ENCODE measurements at places on chromosomes 6 and 20.
A peak's percentile ranks its signal among the peaks of the same experiment; 100 is the strongest.

DNA sequence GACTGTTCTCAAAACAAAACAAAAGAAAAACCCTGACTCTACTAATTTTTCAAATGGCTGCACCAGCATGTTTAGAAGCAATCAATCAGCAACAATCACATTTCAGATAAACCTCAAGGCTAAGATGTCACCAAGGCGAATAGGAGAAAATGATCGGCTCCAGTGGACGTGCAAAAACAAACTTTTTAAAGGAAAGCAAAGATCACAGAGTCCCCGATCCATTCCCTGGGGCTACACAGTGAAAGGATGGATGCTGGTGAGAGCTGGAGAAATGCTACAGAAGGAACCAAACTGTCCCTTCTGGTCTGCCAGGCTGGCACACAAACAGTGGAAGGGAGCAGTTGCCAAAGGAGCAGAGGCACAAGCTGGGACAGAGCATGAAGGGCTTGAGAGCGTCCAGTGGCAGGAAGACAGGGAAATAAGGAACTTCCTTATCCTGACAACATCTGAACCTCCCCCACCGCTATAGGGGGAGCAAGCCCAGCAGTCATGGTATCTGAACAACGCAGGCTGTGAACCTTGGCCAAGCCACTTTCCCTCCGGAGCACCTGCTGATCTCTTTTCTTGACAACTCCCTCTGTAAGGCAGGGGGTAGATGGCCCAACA lies 73.7 kb upstream of the HIVEP1 start:
- DNase-seq = no peak

DNA sequence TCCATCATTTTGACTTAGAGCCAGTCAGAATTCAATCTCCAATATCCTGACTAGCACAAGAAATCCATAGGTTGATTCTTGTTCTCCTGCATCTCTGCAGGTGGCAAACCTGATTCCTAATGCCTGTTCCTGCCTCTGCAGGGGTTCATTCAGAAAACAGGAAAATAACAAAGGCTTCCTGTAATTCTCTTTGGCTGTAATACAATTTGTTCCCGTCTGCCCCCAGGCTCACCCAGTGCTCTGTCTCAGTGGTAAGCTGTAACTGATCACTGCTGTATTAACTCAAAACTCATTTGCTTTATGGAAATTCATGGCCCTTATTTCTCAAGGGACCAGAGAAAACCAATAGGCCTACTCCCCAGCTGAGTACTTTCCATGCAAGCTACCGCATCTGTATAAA lies 88.6 kb downstream of the OPRM1 start:
- DNase-seq = no peak

DNA sequence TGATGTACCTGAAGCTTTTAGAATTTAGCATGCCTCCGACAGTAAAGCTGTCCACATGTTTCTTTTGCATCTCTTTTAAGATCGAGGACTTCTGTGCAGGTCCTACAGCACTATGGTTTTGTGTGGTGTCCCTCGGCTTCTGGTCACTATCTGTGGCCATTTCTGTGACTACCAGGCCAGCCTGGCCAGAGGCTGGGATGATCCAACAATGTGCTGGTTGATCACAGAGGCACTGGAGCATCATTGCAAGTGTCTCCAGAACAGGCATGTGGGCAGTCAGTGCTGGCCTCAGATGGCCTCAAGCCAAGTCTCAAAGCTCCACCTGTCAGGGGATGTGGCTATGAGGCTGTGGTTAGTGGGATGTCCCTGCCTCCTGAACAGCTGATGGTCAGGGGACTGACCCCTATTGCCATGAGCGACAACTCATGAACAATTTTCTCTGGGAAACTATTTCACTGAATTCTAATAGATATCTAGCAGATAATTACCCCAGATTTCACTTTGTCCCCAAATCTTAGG lies 136.6 kb downstream of the SYNDIG1 start:
- DNase-seq = no peak

- no peak for DNase-seq
These were observed 384.0 kb upstream of the SASH1 start for GRCh38 chr6:147958683-147959082.

- DNase-seq = no peak
These were observed 90.3 kb downstream of the FYN start for GRCh38 chr6:111782887-111783466.

DNA sequence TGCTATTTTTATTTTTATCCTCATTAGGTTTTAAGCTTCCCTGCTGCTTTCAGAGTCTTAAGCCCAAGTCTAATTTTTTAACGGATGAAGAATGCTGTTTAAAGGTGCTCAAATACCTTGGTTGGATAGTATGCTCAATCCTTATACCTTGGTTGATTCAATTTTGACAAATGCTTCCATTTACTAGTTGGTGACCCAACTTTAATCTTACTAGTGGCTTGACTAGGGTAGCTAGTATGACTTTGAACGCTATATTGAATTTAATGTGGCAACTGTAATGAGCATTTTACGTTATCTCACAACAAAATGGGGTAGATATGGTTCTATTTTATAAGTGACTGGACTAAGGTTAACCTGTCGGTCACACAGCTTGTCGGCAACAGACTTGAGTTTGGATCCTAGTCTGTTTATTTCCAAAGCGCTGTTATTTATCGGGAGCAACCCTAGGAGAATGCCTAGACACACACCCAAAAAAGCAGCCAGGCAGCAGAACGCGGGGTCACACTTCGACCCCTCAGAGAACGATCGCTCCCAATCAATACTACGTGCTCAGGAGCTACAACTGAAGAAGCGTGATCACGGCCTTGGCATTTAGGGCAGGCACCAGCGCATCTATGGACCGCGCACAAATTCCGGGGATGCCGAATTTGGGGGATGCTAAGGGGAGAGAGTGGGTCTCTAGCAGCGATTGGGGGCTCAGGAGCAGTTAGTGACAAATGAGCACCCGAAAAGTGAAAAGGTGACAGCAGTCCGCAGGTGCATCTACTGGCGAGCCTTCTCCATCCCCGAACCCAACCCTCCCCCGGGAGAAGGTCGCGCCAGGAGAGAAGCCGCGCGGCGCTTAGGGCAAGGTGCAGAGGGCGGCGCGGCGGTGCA lies 586 bp upstream of the ALDH5A1 start:
- no peak for DNase-seq

DNA sequence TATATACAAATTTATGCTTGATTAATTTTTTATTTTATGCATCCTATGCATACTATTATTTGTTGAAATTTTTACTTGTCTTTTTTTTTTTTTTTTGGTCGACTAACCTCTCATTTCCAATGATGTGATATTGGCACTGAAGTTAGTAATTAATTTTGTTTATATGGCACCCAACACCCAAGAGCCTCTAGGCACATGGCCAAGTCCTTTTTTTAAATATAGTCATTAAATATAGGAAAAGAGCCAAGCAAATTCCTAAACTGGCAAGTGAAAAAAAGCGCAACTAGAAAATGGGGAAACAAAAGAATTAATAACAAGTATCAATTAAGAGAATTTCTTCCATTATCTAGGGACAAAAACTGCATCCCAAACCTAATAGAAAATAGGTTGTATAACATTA lies 85.5 kb upstream of the HS3ST5 start:
- no peak for DNase-seq

DNA sequence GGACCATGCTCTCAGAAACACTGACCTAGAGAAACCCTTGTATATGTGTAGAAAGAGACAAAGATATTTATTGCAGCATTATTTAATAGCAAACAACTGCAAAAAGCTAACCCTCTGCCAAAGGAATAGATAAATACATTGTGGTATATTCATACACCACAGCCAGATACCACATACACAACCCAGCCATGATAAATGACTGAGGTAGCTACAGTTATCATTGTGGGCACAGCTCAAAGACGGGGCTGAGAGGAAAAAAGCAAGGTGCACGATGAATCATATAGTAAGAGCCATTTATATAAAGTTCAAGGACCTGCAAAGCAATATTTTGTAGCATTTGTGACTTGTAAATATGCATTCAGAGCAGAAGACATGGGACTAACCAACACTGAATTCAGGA lies 30.8 kb downstream of the RSPO4 start:
- no peak for DNase-seq

DNA sequence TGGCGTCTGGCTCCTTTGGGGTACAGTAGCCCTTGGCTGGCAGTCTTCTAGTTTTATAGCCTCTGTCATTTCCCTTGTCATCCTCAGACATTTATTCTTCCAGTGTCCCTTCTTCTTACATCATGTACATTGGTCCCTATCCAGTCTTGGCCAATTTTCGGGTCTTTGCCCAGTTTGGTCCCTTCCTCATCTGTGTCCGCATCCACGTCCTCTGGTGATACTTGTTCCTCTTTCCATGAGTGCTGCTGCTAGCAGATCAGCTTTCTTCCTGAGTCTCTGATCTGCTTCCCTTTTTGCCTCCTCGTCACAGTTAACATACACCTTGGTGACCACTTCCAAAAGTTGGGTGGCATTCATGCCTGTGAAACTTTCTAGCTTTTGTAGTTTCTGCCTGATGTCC lies 86.2 kb upstream of the GPR6 start:
- no peak for DNase-seq

DNA sequence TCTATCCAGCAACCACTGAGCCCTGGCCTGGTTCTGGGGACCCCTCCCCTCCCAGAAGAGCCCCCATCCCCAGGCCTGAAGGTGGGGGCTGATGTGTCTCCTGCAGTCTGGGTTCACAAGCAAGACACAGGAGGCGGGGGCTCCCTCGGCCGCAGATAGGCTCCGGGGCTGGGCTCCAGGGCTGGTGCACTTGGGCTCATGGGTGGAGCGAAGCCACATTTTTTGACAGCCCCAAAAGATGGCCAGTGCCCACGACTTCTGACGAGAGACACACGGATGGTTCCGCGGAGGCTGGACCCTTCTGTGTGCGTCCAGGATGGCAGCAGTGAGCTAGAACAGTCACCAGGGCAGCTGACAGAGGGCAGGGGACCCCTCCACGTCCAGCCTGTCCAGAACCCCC lies 57.1 kb upstream of the GATA5 start:
- DNase-seq = no peak

DNA sequence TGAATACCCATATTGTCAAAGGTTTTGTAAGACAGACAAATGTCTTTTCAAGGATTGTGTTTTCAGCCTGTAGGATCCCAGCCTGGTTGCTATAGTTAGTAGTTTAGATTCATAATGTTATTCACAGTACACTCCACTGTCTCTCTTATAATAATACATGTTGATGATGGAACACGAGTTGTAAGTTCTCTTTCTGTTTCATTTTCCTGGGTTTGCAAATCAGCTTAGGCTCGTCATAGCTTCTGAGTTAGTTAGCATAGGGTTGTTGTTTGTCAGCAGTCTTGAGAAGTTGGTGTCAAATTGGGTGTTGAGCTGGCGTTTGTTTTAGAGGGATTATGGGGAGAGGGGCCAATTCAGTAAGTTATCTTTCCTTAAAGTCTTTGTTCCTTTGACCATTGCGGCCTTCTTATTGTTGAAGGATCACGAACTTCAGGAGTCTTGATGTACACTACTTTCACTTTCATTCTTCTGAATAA lies 45.8 kb downstream of the QKI start:
- DNase-seq = peak; percentile 58

Measured in M059J (cell line).